Trophoblast cell (in vitro differentiated cells and primary cell): ENCODE measurements at places on chromosomes 11 and 22.
A peak's percentile ranks its signal among the peaks of the same experiment; 100 is the strongest.

DNA sequence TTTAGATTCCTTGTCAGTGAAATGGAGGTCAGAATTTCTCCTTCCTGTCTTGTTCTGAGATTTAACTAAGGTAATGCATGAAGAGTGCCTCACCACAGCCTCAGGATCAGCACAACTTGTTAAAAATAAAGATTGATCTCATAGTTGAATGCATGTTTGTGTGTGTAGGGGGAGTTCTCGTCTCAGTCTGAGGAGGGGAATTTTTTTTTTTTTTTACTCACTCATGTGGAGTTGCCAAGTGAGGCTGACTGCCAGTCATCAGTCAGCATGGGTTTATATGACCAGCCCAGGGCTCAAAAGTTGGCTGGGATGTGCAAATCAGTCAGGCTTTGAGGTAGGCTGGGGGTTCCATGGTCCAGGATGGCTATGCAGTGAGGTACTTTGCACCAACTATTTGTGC, 113.2 kb downstream of the FANCF start:
- H3K27me3 ChIP-seq: no peaks in the 10 kb centered on the region
- H3K36me3 ChIP-seq: no peaks in the 10 kb centered on the region
- no peak overlapping the region for H3K27ac ChIP-seq
- H3K4me1 ChIP-seq: no peaks in the 10 kb centered on the region
- no peak overlapping the region for H3K4me3 ChIP-seq

GRCh38 chr22:36816636-36817524, at the start of gene PVALB:
Gene PVALB, minus strand, starts transcription at chr22:36817035. Its CDS starts 30 bp downstream, at chr22:36817005.
- peaks cover 38% of the 10 kb centered on the region for H3K27me3 ChIP-seq
- H3K4me3 ChIP-seq: no peak within 1 kb of the TSS
- no peak for DNase-seq
- no peak within 1 kb of the TSS for H3K27ac ChIP-seq
- H3K36me3 ChIP-seq: no peaks in the 10 kb centered on the region

GRCh38 chr11:71580057-71581003, 2.3 kb downstream of the KRTAP5-11 start:
- H3K4me1 ChIP-seq: no peaks in the 10 kb centered on the region
- no peak overlapping the region for H3K4me3 ChIP-seq
- H3K27ac ChIP-seq: no peak overlapping the region
- no peaks in the 10 kb centered on the region for H3K36me3 ChIP-seq

DNA sequence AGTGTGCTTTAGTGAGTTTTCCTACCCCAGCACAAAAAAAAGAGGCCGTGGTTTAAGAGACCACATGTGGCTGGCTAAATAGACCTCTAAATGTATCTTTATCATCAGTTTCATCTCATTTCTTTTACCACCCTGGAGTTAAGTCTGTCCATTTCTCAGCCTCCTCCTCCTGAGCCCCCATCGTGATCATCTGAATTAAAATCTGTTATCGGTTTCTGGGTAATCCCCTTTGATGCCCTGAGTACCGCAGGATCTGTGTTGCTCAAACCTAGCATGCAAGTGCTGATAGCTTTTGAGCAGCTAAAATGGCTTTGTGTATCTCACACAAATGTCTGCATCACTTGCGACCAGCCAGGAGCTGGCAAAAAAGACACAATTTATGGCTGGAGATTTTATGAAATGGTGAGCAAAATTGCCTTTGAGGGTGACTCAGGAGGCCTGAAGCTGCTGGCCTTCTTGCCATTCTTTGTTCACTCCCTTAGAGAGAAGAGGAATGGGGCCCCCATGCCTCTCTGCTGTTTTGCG, 236.5 kb downstream of the NTM start:
- H3K27ac ChIP-seq: no peak overlapping the region
- no peaks in the 10 kb centered on the region for H3K36me3 ChIP-seq
- H3K27me3 ChIP-seq: no peaks in the 10 kb centered on the region
- no peak overlapping the region for H3K4me3 ChIP-seq
- no peak for DNase-seq

DNA sequence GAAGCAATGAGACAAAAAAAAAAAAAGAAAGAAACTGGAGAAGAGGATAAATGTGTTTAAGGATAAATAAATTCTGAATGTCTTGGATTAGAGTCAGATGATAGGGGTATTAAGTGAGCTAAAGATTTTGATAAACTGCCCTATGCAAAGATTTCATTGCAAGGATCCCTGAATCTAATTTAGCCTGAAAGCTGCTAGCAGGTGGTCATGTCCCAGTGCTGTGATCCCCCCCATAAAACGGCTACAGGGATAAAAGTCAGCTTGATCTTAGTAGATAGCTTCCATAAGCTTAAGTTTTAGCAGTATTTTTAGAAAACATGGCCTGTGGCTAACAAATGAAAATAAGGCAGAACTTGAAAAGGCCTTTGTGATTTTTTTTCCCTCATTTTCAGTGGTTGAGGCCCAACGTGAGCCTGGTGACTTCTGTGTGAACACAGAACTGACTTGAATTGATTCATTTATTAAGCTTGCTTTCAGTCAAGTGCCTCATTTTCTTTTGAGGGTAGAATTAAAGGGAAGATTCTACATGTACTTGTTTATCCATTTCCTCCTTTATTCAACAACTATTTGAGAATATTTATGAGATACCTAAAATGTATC, 44.5 kb downstream of the CD44 start:
- no peak overlapping the region for H3K27ac ChIP-seq
- H3K36me3 ChIP-seq: no peaks in the 10 kb centered on the region
- no peak for DNase-seq
- H3K27me3 ChIP-seq: no peaks in the 10 kb centered on the region
- no peaks in the 10 kb centered on the region for H3K4me1 ChIP-seq

GRCh38 chr11:7892840-7893254, 38.2 kb downstream of the OR10A6 start:
- no peak overlapping the region for H3K27ac ChIP-seq
- peaks cover 2% of the 10 kb centered on the region for H3K4me1 ChIP-seq
- H3K27me3 ChIP-seq: no peaks in the 10 kb centered on the region
- H3K36me3 ChIP-seq: no peaks in the 10 kb centered on the region
- no peak overlapping the region for H3K4me3 ChIP-seq

DNA sequence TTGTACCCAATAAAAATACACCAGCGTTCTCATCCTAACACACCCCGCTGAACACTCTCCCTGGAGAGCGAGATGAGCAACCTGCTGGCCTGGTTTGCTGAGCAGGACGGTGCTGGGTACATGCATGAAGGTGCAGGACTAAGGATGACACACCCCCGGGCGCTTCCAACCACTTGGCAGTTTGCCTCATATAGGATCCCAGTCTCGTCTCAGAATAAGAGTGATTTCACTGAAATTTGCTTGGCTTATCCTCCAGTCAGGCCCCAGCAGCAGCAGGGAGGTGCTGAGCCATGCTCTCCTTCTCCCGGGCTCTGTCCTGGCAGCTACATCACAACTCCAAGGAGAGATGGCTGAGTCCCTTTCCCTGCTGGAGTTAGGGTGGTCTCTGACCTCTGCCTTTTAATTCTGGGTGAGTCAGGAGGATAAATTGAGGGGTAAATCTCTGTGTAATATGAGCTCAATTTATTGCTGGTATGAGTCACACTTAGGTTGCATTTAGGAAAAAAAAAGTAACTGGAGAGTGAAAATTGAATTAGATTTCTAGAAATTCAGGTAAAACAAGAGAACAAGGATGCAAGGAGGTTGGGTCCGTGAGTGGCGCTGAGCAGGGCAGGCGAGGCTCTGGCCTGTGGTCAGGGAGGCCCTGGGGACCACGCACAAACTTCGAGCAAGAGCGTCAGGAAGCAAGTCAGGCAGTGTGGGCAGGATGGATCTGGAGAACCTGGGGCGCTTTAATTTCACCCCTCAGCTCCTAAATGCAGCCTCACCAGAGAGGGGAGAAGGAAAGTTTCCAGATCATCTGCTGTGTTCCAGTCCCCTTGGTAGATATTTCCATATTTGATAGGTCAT, 974.0 kb downstream of the TBC1D22A start:
- no peaks in the 10 kb centered on the region for H3K4me1 ChIP-seq
- no peak for DNase-seq
- H3K27me3 ChIP-seq: no peaks in the 10 kb centered on the region
- H3K27ac ChIP-seq: no peak overlapping the region

DNA sequence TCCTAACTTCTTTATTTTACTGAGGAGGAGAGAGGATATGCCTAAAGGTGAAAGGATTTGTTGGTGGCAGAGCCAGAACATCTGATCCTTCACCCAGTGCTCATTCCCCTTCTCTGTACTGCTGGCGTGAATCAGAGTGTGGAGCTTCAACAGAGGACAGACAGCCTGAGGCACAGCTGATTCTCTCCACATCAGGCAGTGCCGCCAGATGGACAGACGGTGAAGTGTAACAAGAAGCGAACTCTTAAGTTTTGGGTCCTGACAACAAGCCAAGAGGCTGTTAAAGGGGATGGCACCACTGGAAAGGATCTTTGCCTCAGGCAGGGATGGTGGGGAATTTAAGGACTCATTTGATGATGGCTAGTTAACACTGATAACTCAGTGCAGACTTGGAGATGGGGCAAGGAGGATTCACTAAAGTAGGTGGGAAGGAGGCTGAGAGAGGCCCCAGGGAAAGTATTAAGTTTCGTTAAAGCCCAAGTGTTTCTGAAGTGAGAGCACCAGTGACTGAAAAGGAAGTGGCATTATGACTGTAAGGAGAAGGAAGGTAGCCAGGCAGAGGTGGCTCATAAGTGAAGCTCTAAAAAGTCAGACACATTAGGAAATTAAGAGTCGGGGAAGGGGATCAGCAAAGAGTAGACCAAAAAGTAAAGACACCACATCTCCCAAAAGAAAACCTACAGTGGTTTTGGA, 81.3 kb downstream of the CLPB start:
- DNase-seq: peak; percentile 91
- peaks cover 44% of the 10 kb centered on the region for H3K4me1 ChIP-seq
- H3K36me3 ChIP-seq: no peaks in the 10 kb centered on the region
- no peaks in the 10 kb centered on the region for H3K27me3 ChIP-seq
- no peak overlapping the region for H3K4me3 ChIP-seq

- H3K36me3 ChIP-seq: peaks cover 43% of the 10 kb centered on the region
- no peak overlapping the region for H3K27ac ChIP-seq
- H3K4me1 ChIP-seq: peaks cover 20% of the 10 kb centered on the region
- DNase-seq: peak; percentile 56
- no peaks in the 10 kb centered on the region for H3K27me3 ChIP-seq
Measured at GRCh38 chr22:29816128-29816527, 21.9 kb downstream of the ASCC2 start.

GRCh38 chr11:45048313-45048841, 97.7 kb upstream of the TP53I11 start:
- no peak overlapping the region for H3K4me3 ChIP-seq
- DNase-seq: no peak
- peaks cover 11% of the 10 kb centered on the region for H3K4me1 ChIP-seq
- no peaks in the 10 kb centered on the region for H3K36me3 ChIP-seq

DNA sequence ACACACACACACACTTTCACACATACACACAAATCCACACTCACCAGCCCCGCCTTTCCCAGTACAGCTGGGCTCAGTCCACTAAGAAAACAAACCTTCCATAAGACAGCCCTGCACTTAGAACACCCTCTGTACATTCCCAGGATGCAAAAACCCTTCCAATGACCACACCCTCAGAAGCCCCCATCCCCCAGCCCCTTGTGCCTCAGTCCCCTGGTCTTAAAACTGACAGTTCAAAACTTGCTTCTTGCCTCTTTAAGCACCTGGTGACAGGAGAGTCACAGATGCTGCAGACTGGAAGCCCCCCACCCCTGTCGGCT, 23.0 kb downstream of the APLNR start:
- no peaks in the 10 kb centered on the region for H3K27me3 ChIP-seq
- peaks cover 15% of the 10 kb centered on the region for H3K4me1 ChIP-seq
- H3K36me3 ChIP-seq: no peaks in the 10 kb centered on the region

DNA sequence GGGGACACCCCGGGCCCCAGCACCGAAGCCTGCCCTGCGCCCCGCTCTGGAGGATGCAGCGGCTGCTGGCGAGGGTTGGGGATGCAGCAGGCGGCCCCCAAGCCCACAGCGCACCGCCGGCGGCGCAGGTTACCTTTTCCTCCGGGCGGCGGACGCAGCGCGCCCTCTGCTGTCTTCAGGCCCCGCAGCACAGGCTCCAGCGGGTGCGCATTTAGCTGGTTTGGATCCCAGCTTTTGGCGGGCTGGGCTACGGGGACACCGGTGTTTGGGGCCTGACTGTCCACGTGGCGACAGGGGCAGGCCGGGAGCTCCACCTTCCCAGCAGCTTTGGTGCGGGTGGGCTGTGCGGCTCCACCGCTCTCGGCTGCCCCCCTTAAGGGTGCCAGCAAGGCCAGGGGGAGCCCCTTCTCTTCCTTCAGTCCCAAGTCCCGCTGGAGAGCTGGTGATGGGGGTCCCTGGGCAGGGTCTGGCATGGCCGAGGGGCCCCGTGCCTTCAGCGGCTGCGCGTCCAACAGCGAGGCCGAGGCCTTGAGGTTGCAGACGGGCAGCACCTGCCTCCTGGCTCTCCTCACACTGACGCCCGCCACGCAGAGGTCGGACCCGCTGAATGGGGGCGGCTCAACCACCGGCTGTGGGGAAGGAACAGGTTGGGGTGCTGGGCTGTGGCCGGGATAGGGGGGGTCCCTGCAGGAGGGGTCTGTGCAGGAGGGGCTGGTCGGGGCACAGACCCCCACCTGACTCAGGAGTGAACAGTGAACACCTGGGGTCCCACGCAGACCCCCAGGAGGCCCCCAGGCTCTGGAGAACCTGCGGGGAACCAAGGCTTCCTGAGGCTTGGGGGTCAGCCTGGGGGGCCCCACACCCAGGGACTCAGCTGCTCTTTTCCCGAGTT, 18.0 kb upstream of the IL17REL start:
- peaks cover 3% of the 10 kb centered on the region for H3K27me3 ChIP-seq
- no peak overlapping the region for H3K27ac ChIP-seq
- H3K4me3 ChIP-seq: no peak overlapping the region
- no peaks in the 10 kb centered on the region for H3K36me3 ChIP-seq
- DNase-seq: peak; percentile 82

DNA sequence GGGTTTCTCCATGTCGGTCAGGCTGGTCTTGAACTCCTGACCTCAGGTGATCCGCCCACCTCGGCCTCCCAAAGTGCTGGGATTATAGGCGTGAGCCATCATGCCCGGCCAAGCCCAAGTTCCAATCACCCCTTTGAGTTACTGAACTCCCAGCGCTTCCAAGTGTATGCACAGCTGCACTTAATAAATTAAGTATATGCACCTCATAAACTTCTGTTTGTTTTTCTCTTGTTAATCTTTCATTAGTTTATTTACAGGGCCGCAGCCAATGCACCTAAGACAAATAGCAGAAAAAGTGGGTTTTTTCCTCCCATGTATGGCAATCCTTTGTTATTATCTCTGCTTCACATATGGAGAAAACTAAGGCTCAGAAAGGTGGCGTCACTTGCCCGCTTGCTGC, 21.3 kb downstream of the SYN3 start:
- H3K4me3 ChIP-seq: no peak overlapping the region
- no peaks in the 10 kb centered on the region for H3K36me3 ChIP-seq
- H3K27ac ChIP-seq: no peak overlapping the region
- H3K27me3 ChIP-seq: no peaks in the 10 kb centered on the region

DNA sequence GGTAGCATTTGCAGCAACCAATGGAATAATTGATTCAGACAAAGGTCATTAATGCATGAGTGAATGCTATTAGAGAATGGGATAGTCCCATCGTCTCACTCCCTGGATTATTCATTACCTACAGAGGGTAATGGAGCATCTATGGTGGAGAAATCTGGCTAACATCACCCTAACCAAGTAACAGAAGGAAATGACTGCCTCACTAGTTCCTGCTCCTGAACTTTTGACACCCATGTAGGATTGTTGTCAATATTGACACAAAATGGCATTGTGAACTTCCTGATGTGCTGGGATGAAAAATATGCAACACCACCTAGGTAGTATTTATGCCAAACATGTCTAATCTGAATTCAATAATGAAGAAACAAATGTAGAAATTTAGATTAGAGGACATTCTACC, 44.0 kb upstream of the KIRREL3 start:
- H3K36me3 ChIP-seq: no peaks in the 10 kb centered on the region
- no peak overlapping the region for H3K27ac ChIP-seq
- no peaks in the 10 kb centered on the region for H3K27me3 ChIP-seq
- DNase-seq: no peak
